ENCODE measurements at places on chromosomes 1 and 21.

- DNase-seq: no peak
These were observed 1.4 kb downstream of the TPM3 start for GRCh38 chr1:154190550-154190949.

DNA sequence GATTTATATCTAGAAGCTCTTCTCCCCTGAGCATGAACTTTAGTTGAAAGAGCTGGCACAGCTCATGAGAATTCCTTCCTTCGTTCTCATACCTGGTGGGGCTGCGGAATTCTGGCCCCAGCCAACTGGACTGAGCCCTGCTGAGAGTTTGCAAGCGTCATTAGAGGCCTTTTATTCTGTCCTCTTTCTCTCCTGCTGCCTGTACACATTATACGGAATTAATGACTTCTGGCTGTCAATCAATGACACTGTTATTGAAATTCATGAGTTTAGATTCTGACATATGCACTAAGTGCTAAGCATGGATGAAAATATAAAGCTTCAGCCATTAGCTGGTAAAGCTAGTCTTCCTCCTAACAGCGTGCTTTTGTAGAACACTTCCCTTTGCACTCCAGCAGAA is 27.5 kb downstream of the KAZN start:
- no peak for DNase-seq

GRCh38 chr1:175441791-175442190 is 249.2 kb upstream of the KIAA0040 start:
- DNase-seq: no peak

GRCh38 chr1:28893403-28894102 is 20.8 kb upstream of the EPB41 start:
- DNase-seq: no peak

GRCh38 chr1:18819203-18819602 is 40.3 kb downstream of the TAS1R2 start:
- DNase-seq: no peak

DNA sequence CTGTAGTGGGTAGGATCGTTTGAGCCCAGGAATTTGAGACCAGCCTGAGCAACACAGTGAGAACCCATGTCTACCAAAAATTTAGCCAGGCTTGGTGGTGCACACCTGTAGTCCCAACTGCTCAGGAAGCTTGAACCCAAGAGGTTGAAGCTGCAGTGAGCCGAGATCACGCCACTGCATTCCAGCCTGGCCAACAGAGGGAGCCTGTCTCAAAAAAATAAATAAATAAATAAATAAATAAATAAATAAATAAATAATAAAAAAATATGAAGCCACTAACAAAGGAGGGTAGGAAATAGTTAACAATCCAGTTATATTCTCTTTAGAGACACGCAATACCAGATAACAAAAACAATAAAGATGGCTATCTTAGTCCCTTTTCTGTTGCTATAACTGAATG is 11.9 kb upstream of the CBR3 start:
- DNase-seq: no peak

DNA sequence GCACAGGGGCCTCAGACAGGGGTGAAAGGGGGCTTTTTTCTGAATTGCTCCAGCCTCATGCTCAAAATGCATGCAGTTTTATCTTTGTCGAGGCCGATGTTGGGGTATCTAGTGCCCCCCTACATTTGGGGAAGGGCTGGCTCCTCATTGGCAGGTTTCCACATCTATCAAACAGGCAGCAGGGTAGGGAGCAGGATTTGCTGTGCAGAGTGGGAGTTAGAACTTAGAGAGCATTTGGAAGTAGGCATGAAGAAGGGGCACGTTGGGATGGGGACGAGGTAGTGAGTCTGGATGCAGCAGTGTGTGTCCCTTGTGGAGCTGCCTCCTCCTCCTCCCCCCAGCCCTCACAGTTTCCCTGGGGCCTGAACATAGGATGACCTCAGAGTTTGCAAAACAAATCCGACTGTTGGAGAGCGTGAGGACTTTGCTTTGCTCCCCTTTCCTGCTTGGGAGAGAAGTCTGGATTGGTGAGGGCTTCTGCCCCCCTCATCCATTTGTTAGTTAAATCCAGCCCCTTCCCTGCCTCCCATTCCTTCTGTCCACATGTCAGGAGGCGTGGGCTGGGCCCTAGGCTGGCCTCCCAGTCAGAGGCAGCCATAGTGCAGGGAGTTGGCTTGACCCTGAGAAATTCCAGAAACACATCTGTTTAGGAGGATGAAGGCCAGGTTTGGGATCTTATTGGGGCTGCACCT is 36.9 kb upstream of the GPR37L1 start:
- DNase-seq: no peak

DNA sequence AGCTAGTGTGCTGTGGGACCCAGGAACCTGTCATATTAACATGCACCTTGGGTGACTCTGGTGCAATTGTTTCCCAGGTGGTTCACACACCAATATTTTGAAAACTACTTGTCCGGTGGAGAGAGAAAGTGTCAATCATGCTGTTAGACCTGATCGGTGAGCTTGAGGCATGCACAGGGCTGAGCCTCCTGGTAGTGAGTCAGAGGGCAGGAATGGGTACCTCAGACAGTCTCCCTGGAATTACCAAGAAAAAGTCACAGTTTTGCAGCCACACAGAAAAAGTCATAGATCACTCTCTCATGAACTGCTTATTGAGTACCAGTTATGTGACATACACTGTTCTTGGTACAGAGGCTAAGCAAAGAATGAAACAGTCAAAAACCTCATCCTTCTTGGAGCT is 140.1 kb upstream of the NFIA start:
- DNase-seq: no peak

GRCh38 chr1:233544304-233544703 is 69.6 kb upstream of the KCNK1 start:
- no peak for DNase-seq

DNA sequence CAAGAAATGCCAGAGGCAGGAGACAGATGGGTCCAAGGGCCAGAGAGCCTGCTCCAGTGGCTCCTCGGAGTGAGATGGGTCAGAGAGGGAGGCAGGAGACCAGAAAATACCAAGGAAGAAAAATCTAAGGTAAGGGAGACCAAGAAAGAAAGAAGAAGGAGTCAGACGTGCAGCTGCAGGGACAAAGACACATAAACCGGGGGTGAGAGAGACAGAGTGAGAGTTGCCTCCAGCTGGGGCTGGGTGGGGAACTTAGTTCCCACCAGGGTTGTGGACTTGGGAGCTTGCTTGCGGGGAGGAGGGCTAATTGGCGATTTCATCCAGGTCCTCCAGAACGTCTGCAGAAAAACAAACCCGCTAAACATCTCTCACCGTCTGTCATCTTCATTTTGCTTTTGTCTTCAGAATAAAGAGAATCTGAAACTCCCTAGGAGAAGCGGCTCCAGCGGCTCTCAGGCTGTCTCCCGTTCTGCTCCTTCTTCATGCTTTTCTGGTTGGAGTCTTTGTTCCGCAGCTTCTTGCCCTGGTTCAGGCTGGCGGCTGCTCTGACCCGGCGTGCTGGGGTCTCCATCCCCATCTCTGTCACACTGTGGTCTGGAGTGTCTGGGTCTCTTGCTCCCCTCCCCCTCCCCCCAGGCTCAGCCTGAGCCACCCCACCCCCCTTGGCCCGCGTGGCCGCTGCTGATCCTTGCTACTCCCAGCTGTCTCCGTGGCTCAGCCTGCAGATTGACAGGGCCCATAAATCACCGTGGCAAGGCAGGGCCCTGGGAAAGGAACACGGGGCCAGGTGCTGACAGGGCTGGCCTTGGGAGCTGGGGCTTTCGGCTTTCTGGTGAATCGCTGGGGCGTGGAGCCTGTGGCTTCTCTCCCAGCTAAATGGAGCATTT is 66.6 kb downstream of the UBIAD1 start:
- peak; percentile 31 for DNase-seq

GRCh38 chr1:202235856-202236837 is 42.5 kb downstream of the LGR6 start:
- no peak for DNase-seq

GRCh38 chr1:213523781-213524398 is 463.9 kb upstream of the PROX1 start:
- no peak for DNase-seq

DNA sequence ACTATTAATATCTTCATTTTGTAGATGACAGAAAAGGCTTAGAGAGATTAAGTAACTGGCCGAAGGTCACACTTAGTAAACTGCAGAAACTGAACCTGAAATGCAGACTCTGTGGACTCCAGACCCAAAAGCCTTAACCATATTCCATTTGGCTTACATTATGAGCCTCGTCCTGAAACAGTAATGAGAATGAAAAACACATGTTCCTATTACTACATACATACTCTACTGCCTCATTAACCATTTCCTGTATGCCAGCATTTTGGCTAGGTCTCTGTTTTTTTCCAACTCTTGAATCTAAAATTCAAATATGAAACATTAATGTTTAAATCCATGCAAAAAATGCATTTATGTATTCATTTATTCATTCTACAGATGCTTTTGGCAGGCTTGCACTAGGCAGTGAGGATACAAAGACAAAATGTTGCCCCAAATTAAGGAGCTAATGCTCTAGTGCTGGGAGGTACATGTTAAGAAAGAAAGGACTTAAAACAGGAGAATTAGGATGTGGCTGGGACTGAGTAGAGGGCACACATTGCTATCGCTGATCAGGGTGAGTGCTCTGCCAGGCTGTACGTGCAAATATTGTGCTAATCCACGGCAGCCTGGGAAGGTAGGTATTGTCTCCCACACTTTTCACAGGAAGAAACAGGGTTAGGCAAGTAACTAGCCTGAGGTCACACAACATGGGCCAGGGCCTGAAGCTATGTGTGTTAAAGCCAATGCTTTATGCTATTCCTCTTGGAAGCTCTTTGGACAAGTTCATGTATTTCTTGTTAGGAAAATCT is 14.0 kb downstream of the DEGS1 start:
- no peak for DNase-seq

- DNase-seq: no peak
These were observed 234.9 kb downstream of the TNR start for GRCh38 chr1:175508320-175509110.

DNA sequence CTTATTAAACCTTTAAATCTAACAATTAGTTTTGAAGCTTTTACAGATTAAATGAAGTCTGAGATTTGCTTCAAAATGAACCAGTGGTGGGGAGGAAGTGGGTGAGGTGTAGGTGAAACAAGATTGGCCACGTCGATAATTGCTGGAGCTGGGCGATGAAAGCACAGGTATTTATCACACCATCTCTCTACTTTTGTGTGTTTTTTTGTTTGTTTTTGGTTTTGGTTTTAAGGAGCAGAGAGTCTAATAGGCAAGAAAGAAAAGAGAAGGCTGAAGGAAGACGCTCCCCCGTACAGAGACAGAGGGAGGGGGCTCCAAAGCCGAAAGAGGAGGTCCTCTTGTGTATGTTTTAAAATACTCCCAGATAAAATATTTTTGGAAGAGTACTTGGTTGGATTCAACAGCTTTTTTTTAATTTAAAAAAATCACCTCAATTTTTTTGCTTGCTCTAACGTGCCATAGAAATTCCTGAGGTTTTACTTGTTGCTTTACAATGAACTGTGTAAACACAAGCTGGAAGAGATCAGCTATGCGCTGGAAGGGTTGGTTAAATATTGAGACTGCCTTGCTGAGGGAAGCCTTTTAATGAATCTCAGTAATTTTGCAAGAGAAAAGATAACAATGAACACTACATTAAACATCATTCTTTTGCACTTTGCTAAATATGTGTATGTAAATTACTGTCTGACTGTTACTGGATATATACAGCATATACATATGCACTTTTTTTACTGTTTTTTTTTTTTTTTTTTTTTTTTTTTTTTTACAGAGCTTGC is 6.7 kb upstream of the LGALS8 start:
- no peak for DNase-seq

DNA sequence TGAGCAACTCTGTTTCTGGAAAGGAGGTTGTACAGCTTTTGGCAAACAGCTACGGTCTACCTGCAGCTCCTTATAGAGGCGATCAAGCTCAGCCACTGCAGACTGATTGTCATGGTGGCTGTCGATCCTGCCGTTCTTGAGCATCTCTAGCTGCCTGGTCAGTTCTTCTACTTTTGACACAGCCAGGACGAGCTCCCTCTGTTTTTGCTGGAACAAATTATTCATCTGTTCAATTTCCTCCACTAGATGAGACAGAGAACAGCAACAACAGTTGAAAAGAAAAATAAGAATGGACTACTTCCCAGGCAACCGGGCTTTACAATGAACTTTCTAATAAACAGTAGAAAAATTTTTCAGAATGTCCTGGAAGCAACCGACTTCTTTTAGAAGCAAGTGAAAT is 42.5 kb downstream of the TP53BP2 start:
- DNase-seq: no peak

DNA sequence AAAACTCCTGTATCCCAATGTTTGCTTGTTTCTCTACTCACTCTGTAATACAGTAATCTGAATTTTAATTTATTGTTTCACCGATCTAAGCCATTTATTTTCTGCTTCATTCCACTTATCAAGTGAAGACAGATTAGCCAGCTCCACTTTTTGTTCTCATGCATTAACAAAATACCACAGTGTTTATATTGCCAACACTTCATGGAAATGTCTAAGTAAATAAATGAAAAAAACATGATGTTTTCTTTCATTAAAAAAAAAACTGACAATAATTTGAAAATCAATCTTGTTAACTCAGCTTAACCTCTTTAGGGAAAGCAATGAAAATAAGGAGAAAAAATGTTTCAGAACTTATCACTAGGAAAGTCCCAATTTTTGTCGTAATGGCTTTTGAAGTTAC is 11.5 kb downstream of the ARHGAP29 start:
- no peak for DNase-seq

- no peak for DNase-seq
These were observed 21.5 kb downstream of the GNG12 start for GRCh38 chr1:67811781-67812180.

GRCh38 chr1:11479375-11479979 is 522 bp downstream of the DISP3 start:
- no peak for DNase-seq

DNA sequence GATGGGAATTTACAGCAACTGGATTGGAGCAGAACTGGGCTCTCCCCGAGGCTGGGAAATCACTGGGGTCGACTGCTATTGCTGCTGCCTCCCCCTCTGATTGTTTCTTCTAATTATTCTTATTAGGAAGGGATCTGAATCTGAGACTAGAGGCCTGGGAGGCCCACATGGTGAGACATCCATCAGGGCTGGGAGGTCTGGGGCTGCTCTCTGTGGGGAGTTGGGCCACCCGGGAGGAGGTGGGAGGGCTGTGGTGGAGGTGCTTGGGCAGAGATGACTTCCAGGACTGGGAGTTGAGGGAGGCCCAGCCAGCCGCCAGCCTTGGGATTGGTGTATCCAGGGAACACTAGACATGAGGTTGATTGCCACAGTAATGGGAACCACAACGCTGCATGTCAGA is 247.9 kb downstream of the GRIK3 start:
- DNase-seq: no peak

- no peak for DNase-seq
These were observed 320.4 kb downstream of the RPS6KC1 start for GRCh38 chr1:213371525-213371846.
